ENCODE measurements at places on chromosomes 5 and 9. TPM values are rescaled to one million over a fixed set of nuclear protein-coding genes. Genes with fewer than 3 reads are reported as not detected.

Gene TCF7
- 1.8 TPM for polyA plus RNA-seq

Gene CDHR2
- 9.6 TPM for polyA plus RNA-seq

Gene PWWP2A
- 9.0 TPM for polyA plus RNA-seq

Gene LCN9
- polyA plus RNA-seq: not detected

Gene MEGF10
- under 0.01 TPM for polyA plus RNA-seq

Gene MCC
- 1.2 TPM for polyA plus RNA-seq

Gene ZDHHC11B
- 2.0 TPM for polyA plus RNA-seq

Gene SLC45A2
- polyA plus RNA-seq: not detected

Gene HCN1
- 0.09 TPM for polyA plus RNA-seq

Gene GMCL2
- not detected for polyA plus RNA-seq

Gene GHR
- polyA plus RNA-seq: 0.46 TPM

Gene CER1
- not detected for polyA plus RNA-seq

Gene EFCAB9
- polyA plus RNA-seq: not detected

Gene KLHL3
- not detected for polyA plus RNA-seq

Gene MAMDC4
- polyA plus RNA-seq: 2.4 TPM

Gene GPX3
- polyA plus RNA-seq: 302 TPM

Gene DDX4
- polyA plus RNA-seq: not detected

Gene SOHLH1
- polyA plus RNA-seq: not detected

Gene TMEM252
- polyA plus RNA-seq: not detected

Gene PRR16
- polyA plus RNA-seq: 3.0 TPM

Gene SLC36A3
- not detected for polyA plus RNA-seq

Gene VDAC1
- polyA plus RNA-seq: 192 TPM

Gene ZNF346
- 3.0 TPM for polyA plus RNA-seq

Gene INSYN2B
- not detected for polyA plus RNA-seq

Gene SEMA6A
- polyA plus RNA-seq: 8.4 TPM

Gene EQTN
- polyA plus RNA-seq: 0.17 TPM

Gene PLPPR1
- polyA plus RNA-seq: not detected

Gene QRFP
- 0.20 TPM for polyA plus RNA-seq

Gene OBP2B
- not detected for polyA plus RNA-seq

Gene ADGRV1
- polyA plus RNA-seq: 0.60 TPM

Gene FOXD4L4
- polyA plus RNA-seq: 0.07 TPM

Gene SURF1
- 79.3 TPM for polyA plus RNA-seq

Gene RASEF
- polyA plus RNA-seq: 16.8 TPM

Gene KIAA1958
- 1.7 TPM for polyA plus RNA-seq

Gene NUTM2G
- not detected for polyA plus RNA-seq

Gene FREM1
- not detected for polyA plus RNA-seq

Gene RAI14
- polyA plus RNA-seq: 13.2 TPM

Gene SUSD3
- 15.2 TPM for polyA plus RNA-seq

Gene PCA3
- 0.60 TPM for polyA plus RNA-seq

Gene NDST1
- polyA plus RNA-seq: 39.4 TPM

Gene KIF4B
- polyA plus RNA-seq: 0.01 TPM

Gene TEX48
- not detected for polyA plus RNA-seq

Gene PCDHGB2
- not detected for polyA plus RNA-seq

Gene YTHDC2
- polyA plus RNA-seq: 5.4 TPM

Gene SPINK4
- 1,105 TPM for polyA plus RNA-seq

Gene PTGES
- 10.2 TPM for polyA plus RNA-seq

Gene TIMD4
- 7.3 TPM for polyA plus RNA-seq
